Coronary artery (tissue), 2 donors: ENCODE measurements at places on chromosomes 5 and 9.

DNA sequence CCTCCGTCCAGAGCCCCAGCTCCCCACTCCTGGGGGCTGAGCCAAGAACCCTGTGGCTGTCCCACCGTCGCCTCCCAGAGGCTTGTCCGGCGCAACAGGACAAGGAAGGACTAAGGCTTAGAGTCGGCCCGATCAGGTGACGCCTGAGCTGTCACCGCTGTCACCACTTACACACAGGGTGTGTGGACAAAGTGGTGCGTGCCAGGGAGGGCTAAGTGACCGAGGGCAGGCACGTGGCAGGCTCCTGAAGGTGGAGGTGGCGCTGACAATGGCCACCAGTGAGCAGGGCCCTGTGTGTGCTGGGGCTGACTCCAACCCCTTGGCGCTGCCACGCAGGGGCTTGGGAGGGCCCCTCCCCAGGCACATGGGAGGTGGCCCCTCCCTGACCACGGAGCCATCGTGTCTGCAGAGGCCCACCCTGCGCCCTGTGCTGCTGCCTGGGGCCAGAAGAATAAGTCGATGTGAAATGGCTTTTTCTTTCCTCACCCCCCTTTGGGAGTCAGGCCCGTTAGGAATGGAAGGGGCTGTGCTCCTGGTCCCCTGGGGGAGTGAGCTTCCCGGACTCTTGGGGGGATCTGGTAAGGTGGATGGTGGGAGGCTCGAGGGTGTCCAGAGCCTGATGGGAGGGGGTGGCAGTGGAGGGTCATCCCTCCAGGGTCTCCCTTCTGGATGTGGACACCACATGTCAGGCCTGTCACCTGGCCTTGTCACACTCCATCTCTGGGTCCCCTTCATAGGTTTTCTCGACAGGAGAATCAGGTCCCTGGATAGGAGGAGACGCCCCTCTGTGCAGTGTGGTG lies 2.6 kb upstream of the GPSM1 start:
- no peak for DNase-seq

DNA sequence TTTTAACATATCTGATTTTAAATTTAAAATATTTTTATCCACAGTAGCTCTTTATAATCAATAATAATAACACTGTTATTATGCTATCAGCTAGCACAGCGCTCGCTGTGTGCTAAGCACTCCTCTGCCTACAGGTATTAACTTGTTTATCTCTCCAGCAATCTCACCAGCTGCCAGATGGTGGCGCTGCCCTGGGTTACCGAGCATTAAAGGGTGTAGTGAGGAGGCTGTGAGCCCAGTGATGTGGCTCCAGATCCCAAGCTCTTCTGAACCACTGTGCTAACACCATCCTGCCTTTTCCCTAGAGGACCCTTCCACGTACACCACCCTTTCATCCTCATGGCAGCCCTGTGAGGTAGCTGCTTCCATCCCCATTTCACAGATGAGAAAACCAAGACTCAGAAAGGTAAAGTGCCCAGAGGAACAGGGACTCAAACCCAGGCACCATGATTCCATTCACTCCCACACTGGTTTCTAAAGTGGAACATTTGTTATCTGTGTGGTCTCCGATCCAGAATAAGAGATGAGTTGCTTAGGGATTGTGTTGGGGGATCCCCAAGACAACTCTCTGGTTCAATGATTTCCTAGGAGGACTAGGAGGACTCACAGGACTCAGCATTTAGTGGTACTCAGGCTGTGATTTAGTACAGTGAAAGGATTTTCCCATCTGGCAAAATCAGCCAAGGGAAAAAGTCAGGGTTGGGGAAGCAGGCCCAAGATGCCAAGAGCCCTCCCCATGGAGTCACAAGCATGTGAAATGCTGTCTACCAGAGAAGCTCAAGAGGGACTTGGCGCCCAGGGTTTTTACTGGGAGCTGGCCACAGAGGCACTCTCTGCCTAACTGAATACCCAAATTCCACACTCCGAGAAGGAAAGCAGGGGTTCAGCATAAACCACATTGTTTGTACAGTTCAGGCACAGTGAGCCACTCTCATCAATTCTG lies 7.0 kb downstream of the IGFBPL1 start:
- DNase-seq, result no peak

- DNase-seq, result no peak
Observed at GRCh38 chr9:112819635-112820496, 69.3 kb downstream of the SNX30 start.

GRCh38 chr9:70485273-70485858 lies 70.9 kb upstream of the KLF9 start:
- no peak for DNase-seq

DNA sequence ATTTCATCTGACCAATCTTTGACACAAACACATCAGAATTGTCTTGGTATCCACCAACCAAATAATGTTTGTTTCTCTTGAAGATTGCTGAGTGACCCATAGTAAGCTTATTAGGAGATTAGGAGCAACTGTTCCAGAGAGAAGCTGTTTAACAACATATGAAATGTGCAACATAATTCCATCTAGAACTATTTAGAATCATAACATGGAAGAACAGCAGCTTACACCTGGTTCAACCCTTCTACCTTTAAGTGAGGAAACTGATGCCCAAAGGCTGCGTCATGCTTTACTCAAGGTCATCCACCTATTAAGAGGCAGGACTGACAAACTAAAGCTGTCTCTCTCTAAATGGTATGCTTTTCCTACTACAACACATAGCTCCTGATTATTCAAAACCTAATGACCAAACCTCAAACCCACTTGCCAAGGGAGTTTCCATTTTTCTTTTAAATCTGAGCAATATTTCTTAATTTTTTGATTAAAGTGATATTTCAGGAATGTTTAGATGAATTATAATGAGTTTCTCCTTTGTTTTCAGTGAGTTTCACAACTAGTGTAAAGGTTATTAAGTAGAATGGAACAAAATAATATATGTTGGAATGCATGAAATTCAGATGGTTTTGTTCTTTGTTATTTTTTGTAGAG lies 545.9 kb downstream of the RAB3C start:
- no peak for DNase-seq

- DNase-seq, result no peak
Observed at GRCh38 chr5:115435778-115436712, 108.5 kb downstream of the FEM1C start.

DNA sequence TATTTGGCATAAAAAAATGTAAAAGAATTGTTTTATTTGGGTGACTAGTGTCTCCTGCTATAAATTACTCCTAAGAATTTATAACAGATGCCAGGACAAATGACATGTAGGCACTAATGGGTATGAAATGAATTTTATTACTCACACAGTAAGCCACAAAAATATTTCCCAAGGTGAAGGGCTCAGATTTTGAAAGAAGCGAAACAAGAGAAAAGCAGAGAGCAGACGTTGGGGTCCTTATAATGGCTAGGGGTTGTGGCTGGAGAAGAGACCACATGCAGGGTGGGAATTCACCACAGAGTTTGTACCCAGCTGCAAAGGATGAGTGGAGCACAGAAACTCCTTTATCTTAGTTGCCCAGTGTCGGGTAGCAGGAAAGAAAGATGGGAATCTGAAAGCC lies 45.0 kb upstream of the PRR16 start:
- no peak for DNase-seq

DNA sequence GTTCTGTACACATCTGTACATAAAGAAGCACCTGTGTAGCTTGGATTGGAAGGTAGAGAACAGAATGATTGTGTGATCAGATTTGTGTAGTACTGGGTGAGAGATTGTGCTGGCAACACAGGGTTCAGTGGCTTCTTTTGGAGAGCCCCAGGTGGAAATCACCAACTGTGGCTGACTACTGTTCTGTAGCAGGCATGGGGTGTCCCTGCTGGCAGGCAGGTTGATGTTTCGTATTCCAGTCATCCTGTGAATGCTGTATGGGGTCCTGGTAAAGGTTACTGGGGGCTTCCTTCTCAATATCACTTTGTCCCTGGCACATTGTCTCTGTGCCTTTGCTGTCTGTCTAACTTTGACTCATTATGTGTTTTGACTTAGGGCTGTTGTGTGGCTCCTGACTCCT lies 5.3 kb downstream of the ASPN start:
- DNase-seq, result no peak

- DNase-seq, result no peak
Observed at GRCh38 chr9:14440062-14440461, 126.1 kb upstream of the NFIB start.
